ENCODE measurements at places on chromosomes 7 and 10. TPM values are rescaled to one million over a fixed set of nuclear protein-coding genes. Genes with fewer than 3 reads are reported as not detected.

GRCh38 chr10:79494871-79495705 is 17.2 kb upstream of the EIF5AL1 start:
- peaks cover 35% of the 10 kb centered on the region for H3K27me3 ChIP-seq
- DNase-seq, result no peak
- H3K27ac ChIP-seq, result no peak overlapping the region
- no peaks in the 10 kb centered on the region for H3K4me1 ChIP-seq
- H3K36me3 ChIP-seq, result no peaks in the 10 kb centered on the region

DNA sequence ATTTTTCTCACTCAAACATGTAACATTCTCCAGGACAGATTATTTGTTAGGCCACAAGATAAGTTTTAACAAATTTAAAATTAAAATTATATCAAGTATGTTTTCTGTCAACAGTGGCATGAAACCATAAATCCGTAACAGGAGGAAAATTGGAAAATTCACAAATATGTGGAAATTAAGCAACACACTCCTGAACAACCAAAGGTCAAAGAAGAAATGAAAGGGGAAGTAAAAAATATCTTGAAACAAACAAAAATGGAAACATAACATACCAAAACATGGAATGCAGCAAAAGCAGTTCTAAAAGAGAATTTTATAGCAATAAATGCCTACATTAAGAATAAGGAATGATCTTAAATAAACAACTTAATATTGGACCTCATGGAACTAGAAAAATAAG is 147.3 kb downstream of the ZEB1 start:
- no peak for DNase-seq
- peaks cover 42% of the 10 kb centered on the region for H3K36me3 ChIP-seq
- no peak overlapping the region for H3K4me3 ChIP-seq
- no peaks in the 10 kb centered on the region for H3K27me3 ChIP-seq
- H3K4me1 ChIP-seq, result no peaks in the 10 kb centered on the region

PNLIPRP3 gene
- 0.59 TPM for total RNA-seq

GRCh38 chr7:122485856-122486255 is 181.3 kb upstream of the FEZF1 start:
- no peaks in the 10 kb centered on the region for H3K4me1 ChIP-seq
- H3K4me3 ChIP-seq, result no peak overlapping the region
- no peaks in the 10 kb centered on the region for H3K27me3 ChIP-seq
- no peaks in the 10 kb centered on the region for H3K36me3 ChIP-seq

GRCh38 chr10:113086282-113086681 is 136.2 kb downstream of the TCF7L2 start:
- H3K27ac ChIP-seq, result peak overlapping the region; percentile 83
- peaks cover 30% of the 10 kb centered on the region for H3K4me1 ChIP-seq
- DNase-seq, result no peak
- no peaks in the 10 kb centered on the region for H3K27me3 ChIP-seq

All from osteoblast (primary cell).